ENCODE measurements at places on chromosomes 12 and 14.
A peak's percentile ranks its signal among the peaks of the same experiment; 100 is the strongest.

DNA sequence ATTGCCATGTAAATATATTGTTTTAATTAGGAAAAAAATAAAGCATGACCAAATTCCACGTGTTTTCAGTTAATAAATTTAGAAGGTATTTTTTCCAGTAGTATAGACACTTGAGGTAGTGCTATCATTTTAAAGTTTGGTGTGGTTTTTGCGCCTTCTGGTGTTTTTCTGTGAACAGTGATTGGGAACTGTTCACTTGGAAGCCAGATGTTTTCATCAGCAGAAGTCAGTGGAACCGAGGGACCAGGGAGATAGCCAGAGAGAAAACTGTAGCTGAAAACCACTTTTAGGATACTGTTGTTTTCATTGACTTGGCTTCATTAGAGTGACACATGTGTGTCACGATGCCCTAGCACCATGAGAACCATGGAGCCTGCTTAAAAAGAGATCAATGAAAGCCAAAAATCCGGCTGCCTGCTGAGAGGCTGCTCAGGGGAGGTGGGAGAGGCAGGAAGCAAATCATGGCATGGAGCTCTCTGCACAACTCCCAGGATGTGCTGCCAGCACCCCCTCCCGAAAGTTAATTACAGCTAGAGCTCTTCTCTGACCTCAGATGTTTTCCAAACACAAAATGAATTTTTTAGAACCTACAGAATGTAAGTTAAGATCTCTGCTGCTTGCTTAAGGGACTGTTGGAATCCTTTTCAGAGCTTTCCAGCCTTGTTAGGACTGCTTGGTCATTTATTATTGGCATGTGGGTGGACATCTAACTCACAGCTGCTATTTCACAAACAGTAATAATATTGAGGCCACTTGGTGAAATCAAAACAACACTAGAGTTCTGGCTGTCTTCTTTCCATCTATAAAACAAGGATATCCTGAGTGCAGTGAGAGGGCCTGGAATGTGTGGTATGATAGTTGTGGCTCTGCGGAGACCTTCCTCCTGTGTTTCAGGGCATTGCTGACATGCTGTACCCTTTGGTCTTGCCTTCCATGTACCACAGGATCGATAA lies 192.3 kb downstream of the ANO4 start:
- no peak for DNase-seq

GRCh38 chr12:26128168-26128567 lies 3.3 kb upstream of the BHLHE41 start:
- DNase-seq, result no peak

- DNase-seq, result no peak
These were observed 14.0 kb downstream of the MANSC1 start for GRCh38 chr12:12336049-12336411.

- DNase-seq, result no peak
These were observed 12.7 kb downstream of the ACVRL1 start for GRCh38 chr12:51920046-51920445.

DNA sequence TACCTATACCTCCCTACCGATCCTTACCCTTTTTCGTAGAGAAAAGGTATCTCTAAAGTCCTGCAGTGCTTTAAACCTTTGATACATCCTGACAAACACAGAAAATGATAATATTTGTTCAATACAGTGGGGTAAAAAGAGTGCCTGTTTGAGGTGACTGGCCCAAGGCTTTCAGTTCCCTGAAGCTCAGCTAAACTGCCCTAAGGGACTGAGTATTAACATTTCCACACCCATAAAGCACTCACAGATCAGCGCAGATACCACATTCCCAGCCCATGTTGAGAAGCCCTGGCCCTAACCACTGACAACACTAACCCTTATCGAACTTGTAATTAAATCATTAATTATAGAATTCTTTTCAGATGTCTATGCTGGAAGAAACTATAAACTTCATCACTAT lies 108.7 kb downstream of the DIP2B start:
- no peak for DNase-seq

DNA sequence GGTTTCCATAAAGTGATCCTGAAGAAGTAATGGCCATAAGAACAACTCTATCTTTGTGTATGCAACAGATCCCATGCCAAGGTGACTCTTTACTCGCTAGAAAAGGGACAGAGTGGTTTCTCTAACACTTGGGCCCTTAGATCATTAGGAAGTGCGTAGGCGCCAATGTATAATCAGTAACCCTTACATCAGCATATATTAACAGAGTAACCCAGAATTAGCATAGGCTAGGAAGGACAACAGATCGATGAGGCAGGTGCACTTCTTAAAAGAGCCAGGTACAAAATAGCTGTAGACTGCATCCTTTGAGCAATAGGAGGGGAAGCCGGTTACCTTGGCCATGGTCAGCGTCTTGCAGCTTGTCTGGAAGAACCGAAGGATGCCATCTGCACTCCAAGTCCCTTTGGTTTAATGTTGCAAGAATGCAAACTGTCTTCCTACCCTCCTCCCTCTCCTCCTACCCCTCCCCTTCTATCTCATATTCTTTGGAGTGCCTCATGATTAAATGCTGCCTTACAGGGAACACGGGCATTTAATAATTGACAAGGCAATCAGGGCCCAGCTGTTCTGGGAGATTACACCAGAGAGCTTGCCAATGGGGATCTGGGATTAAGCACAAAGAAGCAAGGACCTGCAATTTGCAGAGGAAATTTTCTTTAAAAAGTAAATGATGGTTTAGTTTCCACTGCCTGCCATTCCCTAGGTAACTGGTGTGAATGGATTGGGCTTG lies 8.0 kb downstream of the GSG1 start:
- no peak for DNase-seq

GRCh38 chr12:32671930-32672780 lies 6.9 kb upstream of the DNM1L start:
- DNase-seq, result peak; percentile 57

DNA sequence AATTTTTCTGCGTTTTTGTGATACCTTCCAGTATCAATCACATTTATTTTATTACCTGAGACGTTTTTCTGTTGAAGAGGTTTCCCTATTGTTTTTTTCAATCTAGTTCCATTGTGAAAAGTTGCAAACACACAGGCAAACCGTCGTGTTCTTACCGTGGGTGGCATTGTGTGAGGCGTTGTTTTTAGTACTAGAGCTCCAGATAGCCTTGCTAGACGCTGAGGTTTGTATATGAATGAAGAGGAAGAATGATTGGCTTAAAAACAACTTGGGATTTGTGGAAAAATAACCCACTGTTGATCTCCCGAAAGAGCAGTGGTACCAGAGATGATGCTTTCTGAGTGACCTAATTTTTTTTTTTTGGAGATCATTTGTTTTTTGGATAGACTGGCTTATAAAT lies 1.0 kb downstream of the SOCS4 start:
- no peak for DNase-seq

GRCh38 chr14:50001999-50002925 lies 109.4 kb downstream of the ARF6 start:
- DNase-seq, result no peak

DNA sequence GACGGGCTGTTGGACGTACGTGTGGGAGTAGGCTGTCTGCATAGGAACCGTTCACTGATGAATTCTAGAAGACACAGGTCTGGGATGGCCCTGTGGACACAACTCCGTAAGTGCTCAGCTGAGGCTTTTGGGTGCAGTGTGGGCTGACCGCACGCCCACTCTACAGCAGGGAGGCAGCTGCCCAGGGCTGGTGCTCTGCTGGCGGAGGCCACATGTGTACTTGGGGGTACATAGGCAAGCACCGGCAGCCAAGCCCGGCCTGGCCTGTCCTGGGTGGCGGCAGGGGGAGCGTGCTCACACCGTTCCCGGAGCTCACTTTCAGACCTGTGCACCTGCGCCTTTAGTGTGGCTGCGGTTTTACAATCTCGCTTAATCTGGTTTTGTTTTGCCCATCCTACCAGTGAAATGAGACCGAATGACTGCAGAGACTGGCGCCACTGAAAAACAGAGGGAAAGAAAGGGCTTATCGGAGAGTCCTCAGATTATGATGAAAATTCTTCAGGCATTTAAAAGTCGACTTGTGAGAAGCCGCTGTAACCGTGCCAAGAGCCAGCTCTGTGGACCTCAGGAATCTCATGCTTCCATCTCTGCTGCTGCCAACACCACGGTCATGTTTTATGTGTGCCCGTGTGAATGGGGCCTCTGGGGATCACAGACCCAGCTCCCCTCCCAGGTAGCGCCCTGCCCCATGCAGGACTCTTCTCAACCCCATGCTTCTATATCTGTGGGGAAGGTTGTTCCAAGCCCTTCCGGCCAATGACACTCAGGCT lies 45.8 kb downstream of the SSH1 start:
- no peak for DNase-seq

DNA sequence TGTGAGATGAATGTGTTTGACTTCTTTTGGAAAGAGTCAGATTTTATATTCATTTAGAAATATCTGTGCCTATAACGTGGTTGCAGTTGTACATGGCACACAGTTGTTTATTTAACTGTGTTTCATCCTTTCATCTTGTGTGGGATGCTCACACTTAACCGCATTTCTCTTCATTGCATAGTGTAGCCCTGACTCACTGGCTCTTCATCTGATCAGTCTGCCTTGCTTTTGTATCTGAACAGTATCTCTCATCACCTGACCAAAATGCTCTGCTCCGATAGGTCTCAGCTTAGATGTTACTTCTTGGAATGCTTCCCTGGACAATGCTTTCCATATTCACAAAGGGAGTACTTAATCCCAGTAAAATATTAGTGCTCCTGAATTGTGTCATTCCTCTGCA lies 83.4 kb downstream of the PDE3A start:
- no peak for DNase-seq

- DNase-seq, result peak; percentile 47
These were observed 491 bp downstream of the WDR20 start for GRCh38 chr14:102140027-102140749.

- DNase-seq, result peak; percentile 87
These were observed at the start of gene INSM2 for GRCh38 chr14:35533357-35534207. Gene INSM2, plus strand, starts transcription at chr14:35534164. Its CDS starts 89 bp downstream, at chr14:35534253.

GRCh38 chr12:41061192-41061591 lies 126.9 kb upstream of the PDZRN4 start:
- DNase-seq, result no peak

GRCh38 chr12:72035625-72036024 lies 97.0 kb downstream of the TPH2 start:
- no peak for DNase-seq

GRCh38 chr12:2794736-2795289 lies at the start of gene FKBP4:
Gene FKBP4, plus strand, starts transcription at chr12:2794970. Its CDS starts 170 bp downstream, at chr12:2795140.
- peak; percentile 93 for DNase-seq

- DNase-seq, result no peak
These were observed 8.1 kb upstream of the RABGGTA start for GRCh38 chr14:24279301-24280186.

DNA sequence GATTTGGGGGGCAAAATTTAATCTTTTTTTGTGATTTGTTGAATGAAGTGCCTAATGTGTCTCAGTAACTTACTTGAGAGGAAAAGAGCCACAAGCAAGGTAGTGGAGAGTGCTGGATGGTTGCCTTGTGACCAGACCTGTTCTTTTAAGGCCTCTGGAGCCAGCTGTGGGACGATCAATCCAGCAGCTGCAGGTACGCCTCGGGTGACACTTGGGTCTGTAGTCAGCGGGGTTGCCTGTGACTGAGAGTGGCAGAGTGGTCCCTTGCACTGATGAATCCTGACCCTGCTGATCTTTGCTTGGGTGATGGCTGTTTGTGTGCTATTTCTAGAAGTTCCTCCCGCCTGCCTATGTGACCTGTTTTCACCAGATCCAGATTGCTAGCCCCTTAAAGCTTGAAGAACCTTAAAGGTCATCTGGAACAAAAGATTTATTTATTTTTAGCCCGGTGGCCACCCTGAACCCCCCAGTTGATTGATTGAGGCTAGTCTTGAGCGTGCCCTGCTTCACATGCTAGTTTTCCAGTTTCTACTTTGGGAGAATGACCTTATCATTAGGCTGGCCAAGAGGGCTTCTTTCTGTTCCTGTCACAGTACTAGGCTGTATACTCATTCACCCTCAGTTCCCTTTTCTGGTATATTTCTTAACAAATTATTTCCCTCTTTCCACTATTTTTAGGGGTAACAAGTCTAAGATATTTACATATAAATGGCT lies 23.2 kb downstream of the PRKCH start:
- DNase-seq, result no peak

GRCh38 chr12:132116709-132117557 lies 27.2 kb downstream of the DDX51 start:
- DNase-seq, result no peak

DNA sequence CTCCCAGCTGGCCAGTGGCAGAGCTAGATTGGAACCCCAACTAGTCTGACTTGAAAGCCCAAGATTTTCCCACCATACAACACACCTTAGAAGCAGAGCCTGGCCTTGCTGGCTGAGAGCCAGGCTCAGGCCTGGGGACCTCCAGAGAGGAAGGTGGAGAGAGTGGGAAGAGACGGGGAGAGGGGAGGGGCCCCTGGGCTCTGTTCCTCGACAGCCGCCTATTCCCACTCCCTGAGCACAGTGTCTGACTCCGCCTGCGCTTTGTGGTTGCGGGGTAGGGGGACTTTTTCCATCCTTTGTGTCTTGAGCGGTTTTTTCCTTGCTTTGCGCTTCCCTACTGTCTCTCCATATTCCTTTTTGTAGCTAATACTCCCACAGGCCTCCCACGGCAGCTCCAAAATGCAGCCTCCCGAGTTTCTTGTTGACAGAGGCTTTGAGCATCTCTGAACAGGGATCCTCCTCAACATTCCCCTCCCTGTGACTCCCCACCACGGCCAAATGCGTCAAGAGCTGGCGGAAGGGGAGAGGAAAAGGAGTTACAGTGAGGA lies 4.0 kb upstream of the KCNH3 start:
- DNase-seq, result no peak

DNA sequence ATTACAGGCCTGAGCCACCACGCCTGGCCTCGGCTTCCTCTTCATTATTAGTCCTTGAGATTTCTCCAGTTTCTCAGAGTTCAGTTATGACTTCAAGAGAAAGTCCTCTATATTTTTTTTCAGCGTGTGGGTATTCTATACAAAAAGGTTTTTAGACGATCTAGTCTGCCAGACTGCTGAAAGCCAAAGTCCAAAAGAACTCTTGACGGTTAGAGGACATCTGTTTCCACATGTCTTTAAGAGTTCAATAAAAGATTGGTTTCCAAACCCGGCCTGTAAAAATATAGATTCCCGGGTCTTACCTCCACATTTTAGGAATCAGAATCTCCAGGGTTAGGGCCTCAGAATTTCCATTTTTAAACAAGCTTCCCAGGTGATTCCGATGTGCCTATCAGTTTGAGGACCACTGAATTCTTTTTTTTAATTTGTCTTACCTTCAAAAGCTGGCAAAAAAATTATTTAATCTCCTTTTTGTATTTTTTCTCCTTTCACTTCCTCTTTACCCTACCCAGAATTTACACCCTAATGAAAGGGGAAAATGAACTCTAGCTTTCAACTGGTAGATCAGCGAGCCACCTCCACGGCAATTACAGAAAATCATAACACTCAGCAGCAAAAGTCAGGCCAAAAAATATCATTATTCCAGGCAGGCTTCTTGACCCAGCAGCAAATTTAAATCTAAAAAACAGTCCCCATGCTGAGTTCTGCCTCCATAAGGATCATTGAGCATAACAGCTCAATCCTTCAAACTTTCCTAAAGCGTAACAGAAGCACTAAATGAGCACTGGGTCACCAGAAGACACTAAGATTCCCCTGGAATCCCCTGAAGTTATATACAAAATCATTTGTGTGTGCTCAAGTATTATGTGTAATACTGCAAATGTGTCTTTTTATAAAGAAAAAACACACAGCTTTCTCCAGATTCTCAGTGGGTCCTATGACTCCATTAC lies 8.7 kb downstream of the NT5DC3 start:
- DNase-seq, result no peak

All from Caco-2 (cell line).